ENCODE measurements at places on chromosomes 4 and X. TPM values are rescaled to one million over a fixed set of nuclear protein-coding genes. Genes with fewer than 3 reads are reported as not detected.

GRCh38 chr4:156751486-156751885 lies 220.1 kb downstream of the PDGFC start:
- H3K36me3 ChIP-seq = peaks cover 6% of the 10 kb centered on the region
- H3K27me3 ChIP-seq = no peaks in the 10 kb centered on the region
- no peak for DNase-seq

- no peak overlapping the region for H3K4me3 ChIP-seq
- H3K4me1 ChIP-seq = no peaks in the 10 kb centered on the region
- no peaks in the 10 kb centered on the region for H3K27me3 ChIP-seq
- DNase-seq = no peak
- H3K36me3 ChIP-seq = no peaks in the 10 kb centered on the region
These were observed 54.4 kb downstream of the KLHL4 start for GRCh38 chrX:87571964-87572363.

- H3K4me3 ChIP-seq = no peak overlapping the region
- no peak overlapping the region for H3K27ac ChIP-seq
- H3K4me1 ChIP-seq = no peaks in the 10 kb centered on the region
These were observed 37.1 kb downstream of the ENOPH1 start for GRCh38 chr4:82467471-82467870.

DNA sequence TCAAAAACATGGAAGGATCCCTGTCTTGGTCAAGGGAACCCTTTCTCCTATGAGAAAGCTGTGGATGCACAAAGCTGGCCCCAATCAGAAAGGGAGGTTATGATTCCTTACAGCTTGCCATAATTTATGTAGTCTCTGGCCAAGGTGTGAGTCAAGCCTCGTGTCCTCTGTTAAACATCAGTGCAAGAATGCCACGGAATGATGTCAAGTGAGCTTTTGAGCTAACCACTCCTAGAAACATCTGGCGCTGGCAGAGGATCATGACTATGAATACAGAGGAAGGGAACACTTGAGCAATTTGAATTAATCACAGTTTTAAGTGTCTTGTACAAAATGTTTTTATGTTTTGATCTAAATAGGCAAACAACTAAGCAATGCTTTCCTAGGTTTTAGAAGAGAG lies 51.5 kb upstream of the RAP2C start:
- no peak overlapping the region for H3K4me3 ChIP-seq
- H3K4me1 ChIP-seq = no peaks in the 10 kb centered on the region
- no peaks in the 10 kb centered on the region for H3K27me3 ChIP-seq
- H3K36me3 ChIP-seq = no peaks in the 10 kb centered on the region

GRCh38 chr4:56859841-56860240 lies 38.3 kb upstream of the SPINK2 start:
- peaks cover 5% of the 10 kb centered on the region for H3K4me1 ChIP-seq
- H3K4me3 ChIP-seq = no peak overlapping the region
- peaks cover 6% of the 10 kb centered on the region for H3K27me3 ChIP-seq
- no peak overlapping the region for H3K27ac ChIP-seq
- H3K36me3 ChIP-seq = no peaks in the 10 kb centered on the region

GRCh38 chrX:96481831-96482230 lies 202.8 kb upstream of the DIAPH2 start:
- no peaks in the 10 kb centered on the region for H3K36me3 ChIP-seq
- no peak overlapping the region for H3K4me3 ChIP-seq
- no peak overlapping the region for H3K27ac ChIP-seq
- H3K27me3 ChIP-seq = no peaks in the 10 kb centered on the region

GRCh38 chrX:94961730-94962129 lies 1287.7 kb downstream of the FAM133A start:
- DNase-seq = no peak
- no peak overlapping the region for H3K4me3 ChIP-seq
- no peak overlapping the region for H3K27ac ChIP-seq
- H3K27me3 ChIP-seq = no peaks in the 10 kb centered on the region

DNA sequence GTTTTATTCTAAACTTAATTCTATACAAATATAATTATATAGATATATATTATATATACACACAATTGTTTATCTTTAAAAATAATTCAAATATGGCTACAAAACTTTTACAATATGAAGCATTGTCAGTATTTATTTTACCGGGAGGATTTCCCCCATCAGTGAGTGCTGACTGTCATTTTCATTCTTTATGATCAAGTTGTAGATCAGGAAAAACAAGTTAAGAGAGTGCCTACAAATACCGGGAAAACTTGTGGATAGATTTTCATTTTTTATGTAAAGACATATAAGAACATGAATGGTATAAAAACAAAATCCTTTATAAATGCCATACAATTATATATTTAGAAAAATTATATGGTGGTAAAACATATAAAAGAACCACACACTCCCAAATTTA lies 37.8 kb downstream of the CLCN3 start:
- DNase-seq = no peak
- H3K4me3 ChIP-seq = no peak overlapping the region
- H3K27me3 ChIP-seq = no peaks in the 10 kb centered on the region
- H3K36me3 ChIP-seq = no peaks in the 10 kb centered on the region
- no peak overlapping the region for H3K27ac ChIP-seq

The MGARP gene
- total RNA-seq = not detected

The MID2 gene
- total RNA-seq = 0.74 TPM

Data from natural killer cell treated with Interleukin-12 subunit alpha and Interleukin-12 subunit beta and Interleukin-15 and Interleukin-18, amount 100 ng/mL, for 72 hours (primary cell).